ENCODE measurements at places on chromosomes 7 and 10. TPM values are rescaled to one million over a fixed set of nuclear protein-coding genes. Genes with fewer than 3 reads are reported as not detected.

GRCh38 chr10:16653224-16653623 is 131.5 kb upstream of the C1QL3 start:
- no peak for DNase-seq

DNA sequence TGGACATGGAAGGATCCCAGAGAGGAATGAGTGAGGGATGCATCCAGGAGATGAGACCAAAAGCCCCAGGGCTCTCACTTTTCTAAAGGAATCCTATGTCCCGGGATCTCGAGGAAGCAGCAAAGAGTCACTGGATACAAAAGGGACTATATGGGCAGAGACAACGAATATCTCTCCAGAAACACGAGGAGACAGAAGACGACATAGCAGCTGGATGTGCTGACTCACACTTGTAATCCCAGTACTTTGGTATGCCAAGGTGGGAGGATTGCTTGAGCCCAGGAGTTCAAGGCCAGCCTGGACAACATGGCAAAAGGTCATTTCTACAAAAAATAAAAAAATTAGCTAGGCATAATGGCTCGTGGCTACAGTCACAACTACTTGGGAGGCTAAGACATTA is 24.7 kb upstream of the MSMB start:
- no peak for DNase-seq

GRCh38 chr7:124752310-124752709 is 13.3 kb downstream of the GPR37 start:
- no peak for DNase-seq

GRCh38 chr7:103065667-103066066 is 8.9 kb downstream of the FBXL13 start:
- no peak for DNase-seq

DNA sequence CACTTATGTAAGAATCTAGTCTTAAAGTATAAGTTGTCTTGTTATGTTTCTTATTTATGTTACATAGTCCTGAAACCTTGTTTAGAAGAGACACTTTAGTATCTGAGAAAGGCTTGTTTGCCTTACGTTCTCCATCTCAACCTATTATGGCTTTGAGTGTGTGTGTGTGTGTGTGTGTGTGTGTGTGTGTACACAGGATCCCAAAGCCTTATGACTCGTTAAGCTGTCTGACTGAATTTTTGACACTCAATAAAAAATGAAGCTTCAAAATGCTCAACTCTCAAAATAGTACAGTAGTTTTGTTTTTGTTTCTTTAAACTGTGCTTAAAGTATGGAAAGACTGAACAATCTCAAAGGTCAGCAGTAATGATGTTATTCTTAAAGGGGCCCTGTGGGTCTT is 18.0 kb downstream of the CALU start:
- DNase-seq: no peak

DNA sequence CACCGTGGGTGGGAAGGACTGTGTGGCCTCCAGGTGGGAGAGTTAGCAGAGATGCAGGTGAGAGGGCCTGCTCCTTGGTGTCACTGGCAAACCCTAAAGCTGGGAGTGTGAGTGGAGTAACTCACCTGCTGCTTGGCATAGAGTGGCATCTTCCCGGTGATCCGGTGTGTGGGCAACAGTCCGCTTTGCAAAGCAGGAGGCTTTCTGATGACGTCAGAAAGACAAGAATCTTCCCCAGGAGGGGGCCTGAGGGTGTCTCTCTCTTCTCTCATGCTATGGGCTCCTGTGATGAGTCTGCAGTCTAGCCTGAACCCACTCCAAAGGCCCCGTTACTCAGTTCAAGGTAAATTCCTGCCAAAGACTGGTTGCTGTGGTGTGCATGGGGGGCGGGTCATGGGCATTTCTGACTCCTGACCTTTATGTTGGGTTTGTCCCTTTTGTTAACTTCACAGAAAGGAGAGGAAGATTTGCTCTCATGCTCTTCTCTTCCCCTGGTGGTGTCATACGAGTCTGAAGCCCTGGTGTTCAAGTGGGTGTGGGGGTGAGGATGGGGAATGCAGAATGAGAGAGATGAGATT is 187.9 kb downstream of the GATA3 start:
- DNase-seq: no peak

DNA sequence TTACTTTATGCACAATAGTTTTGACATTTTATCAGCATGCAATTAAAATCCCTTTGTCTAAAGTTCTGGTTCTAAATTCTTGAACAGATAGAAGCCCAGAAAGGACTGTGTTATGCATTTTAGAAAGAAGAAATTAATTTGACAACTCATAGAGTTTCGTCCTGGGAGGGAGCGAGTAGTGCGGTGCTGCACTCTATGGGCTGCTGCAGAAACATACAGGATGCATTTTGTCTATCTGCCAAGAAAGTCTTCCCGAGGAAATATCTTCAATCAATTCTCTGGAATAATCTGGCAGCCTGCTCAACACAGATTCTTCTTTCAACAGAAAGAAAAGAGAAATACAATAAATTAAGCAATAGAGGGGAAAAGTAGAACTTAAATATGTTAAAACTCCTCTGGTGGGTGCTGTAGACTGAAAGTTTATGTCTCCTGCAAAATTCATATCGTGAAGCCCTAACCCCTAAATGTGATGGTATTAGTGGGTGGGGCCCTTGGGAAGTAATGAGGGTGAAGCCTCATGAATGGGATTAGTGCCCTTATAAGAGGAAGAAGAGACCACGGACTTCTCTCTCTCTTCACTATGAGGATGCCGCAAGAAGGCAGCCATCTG is 39.0 kb upstream of the IFRD1 start:
- no peak for DNase-seq

GRCh38 chr7:25949736-25950487 is 202.1 kb upstream of the NFE2L3 start:
- DNase-seq: no peak

DNA sequence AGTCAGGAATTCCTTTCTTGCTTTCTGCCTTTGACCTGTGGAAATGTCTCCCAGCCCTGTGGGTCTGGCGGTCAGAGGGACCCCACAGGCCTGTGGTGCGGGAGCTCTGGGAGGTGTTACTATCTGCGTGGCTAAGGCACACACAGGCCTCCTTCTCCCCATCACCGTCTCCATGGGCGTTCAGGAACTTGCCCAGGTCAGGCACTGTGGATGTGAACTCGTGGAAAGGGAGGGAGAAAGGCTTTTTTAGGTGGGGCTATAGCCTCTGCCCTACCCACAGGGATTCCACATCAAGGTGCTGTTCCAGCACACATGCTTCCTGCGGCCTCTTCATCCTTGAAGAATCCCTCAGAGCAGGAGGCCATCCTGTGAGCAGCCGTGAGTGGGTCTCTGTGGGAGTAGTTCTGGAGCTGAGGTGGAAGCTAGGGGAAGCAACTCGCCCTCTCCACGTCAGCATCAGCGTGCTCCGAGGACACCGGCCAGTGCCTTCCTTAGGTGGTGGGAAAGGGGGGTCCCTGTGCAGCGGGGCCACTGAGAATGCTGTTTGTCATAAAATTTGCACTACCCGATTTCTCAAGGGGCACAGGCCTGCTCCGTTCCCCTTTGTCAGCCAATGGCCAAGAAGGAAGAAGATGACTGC is 7.5 kb upstream of the ATP6V0E2 start:
- DNase-seq: no peak

GRCh38 chr7:92809397-92809759 is 27.0 kb downstream of the CDK6 start:
- DNase-seq: no peak

GRCh38 chr10:33265621-33266020 is 68.8 kb downstream of the NRP1 start:
- DNase-seq: no peak

- no peak for DNase-seq
These were observed 2.1 kb downstream of the CNNM2 start for GRCh38 chr10:102919992-102920739.

DNA sequence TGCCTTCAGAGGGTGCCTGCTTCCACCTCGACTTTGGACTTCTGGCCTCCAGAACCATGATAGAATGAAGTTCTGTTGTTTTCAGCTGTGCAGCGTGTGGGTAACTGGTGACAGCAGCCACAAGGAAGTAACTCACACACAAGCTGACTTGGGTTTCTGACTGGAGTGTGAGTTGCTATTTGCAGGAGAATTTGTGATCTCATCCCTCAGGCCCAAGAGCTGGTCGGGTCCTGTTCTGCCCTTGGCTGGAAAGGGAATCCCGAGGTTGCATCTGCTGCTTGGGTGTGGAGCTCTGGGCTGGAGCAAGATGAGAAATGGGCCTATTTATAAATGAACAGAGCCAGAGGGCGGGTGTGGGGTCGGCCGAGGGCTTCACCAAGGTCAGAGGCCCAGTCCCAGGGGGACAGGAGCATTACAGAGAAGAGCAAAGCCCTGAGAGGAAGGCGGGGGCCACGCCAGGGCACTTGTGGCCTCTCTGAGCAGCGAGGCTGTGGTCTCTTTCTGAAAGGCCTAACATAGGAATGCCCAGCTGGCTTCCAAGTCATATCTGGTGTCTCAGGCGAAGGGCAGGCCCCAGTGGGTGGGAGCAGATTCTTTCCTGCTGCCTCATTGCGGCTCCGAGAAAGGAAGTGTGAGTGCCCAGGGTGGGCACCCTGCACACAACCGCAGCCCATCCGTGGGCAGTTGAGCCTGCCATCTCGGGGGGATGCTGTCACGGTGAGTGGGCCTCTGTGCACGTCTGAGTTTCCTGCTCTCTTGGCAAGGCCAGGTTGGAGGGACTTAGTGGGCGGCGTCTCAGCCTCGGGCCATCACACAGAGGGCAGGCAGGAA is 26.5 kb upstream of the C10orf71 start:
- peak; percentile 73 for DNase-seq

DNA sequence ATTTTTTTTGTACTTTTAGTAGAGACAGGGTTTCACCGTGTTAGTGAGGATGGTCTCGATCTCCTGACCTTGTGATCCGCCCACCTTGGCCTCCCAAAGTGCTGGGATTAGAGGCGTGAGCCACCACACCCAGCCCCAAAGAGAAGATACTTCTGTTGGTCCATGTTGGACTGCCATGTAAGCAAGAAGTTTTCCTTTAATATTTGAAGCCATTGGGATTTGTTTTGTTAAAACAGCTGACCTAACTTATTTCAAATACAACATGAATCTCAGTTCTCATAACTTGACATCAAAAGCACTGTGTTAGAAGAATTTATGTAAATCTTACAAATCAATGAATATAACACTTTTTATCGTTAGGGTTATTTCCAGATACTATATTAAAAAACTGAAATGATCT is 302.4 kb downstream of the SDHAF3 start:
- no peak for DNase-seq

GRCh38 chr10:23438547-23439451 is at the start of gene OTUD1:
OTUD1 (plus strand) TSS chr10:23439075; CDS start chr10:23439458, 383 bp downstream.
- DNase-seq: peak; percentile 97

DNA sequence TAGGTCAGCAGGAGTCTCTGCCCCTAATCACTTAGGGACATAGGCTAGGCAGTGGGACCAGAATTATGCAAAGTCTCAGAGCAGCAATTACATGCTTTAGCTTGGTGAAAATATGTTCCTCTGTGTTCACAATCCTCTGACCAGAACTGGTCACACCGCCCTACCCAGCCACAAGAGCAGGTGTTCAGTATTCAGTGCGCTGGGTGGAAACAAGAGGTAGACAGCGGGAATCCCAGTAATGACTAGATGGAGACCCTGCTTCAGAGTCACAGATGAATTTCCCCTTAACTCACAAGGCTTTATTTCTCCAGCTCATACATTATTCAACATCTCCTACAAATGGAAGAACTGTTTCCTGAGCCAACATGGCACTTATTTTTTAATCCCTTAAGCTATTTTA is 763.7 kb upstream of the POM121L12 start:
- DNase-seq: no peak

DNA sequence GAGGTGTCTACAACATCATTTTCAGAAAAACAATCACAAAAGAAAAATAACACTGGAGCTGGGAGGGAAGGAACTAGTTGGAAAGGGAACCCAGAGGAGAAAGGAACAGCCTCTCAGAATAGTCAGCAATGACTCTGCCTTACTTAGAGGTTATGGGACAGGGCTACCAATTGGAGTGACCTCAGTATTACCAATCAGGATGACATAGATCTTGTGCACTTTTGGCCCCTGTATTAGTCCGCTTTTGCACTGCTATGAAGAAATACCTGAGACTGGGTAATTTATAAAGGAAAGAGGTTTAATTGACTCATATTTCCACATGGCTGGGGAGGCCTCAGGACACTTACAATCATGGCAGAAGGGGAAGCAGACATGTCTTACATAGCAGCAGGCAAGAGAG is 99.7 kb upstream of the SDK1 start:
- no peak for DNase-seq

DNA sequence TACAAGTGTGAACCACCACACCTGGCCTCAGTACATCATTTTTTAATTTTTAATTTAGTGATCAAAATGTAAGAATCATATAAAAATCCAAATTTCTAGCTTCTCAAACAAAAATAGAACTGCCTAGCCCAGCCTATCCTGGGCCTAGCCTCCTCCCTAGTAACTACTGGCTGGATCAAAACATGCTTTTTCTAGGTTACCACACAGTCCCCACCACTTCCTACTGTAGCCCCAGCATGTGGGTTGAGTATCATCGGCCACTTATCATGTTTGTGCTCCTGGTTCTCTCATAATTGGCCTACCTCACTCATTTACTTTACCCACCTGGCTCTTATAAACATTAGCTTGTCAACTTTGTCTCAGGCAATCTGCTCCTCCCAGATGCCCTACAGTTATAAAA is 52.9 kb downstream of the DNAJC12 start:
- DNase-seq: no peak

GRCh38 chr7:71411475-71411874 is 279.5 kb downstream of the GALNT17 start:
- DNase-seq: no peak

- no peak for DNase-seq
These were observed 35.6 kb downstream of the CDH23 start for GRCh38 chr10:71432101-71432905.

GRCh38 chr10:95332666-95333249 is 42.0 kb upstream of the PDLIM1 start:
- no peak for DNase-seq

- no peak for DNase-seq
These were observed 48.4 kb downstream of the C10orf71 start for GRCh38 chr10:49347342-49347741.

The AKR1B1 gene
- total RNA-seq: 280 TPM

The PRF1 gene
- total RNA-seq: 2.6 TPM

The CCDC172 gene
- not detected for total RNA-seq

The NODAL gene
- 0.16 TPM for total RNA-seq

The MEOX2 gene
- total RNA-seq: 7.7 TPM

The HOXA13 gene
- total RNA-seq: not detected

The RRP12 gene
- total RNA-seq: 15.2 TPM

The PROSER2 gene
- total RNA-seq: 0.52 TPM

The MSS51 gene
- 5.9 TPM for total RNA-seq

The ARID5B gene
- total RNA-seq: 13.7 TPM

The HABP2 gene
- total RNA-seq: not detected

The AMZ1 gene
- 0.11 TPM for total RNA-seq

The FOXI2 gene
- 0.08 TPM for total RNA-seq

The CLDN3 gene
- not detected for total RNA-seq

The LRCH4 gene
- total RNA-seq: 26.6 TPM

The CCDC71L gene
- 6.0 TPM for total RNA-seq

Measured in left ventricle myocardium inferior (tissue), 1 donor.